ENCODE measurements at places on chromosomes 7 and 10.
A peak's percentile ranks its signal among the peaks of the same experiment; 100 is the strongest.

DNA sequence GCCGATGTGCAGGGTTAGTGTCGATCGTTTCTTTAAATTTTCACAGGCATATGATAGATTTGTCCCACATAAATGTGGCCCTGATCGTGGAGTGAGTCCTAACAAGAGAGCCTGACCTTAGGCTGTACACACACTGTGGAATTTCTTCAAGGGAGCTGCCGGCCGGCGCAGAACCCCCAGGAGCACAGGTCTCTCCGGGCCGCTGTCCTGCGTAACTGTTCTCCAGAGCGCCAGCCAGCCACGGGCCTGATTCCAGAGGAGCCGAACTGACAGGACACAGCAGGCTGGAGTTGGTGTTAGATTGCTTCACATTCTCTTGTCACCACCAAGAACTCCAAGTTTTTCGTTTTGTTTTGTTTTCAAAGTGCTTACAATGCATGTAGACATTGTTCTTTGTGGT is 37.3 kb downstream of the SHH start:
- no peak for DNase-seq

- no peak for DNase-seq
These were observed 50.1 kb upstream of the FEZF1 start for GRCh38 chr7:122354656-122355055.

GRCh38 chr7:83731154-83731553 is 82.2 kb upstream of the SEMA3E start:
- DNase-seq: no peak

DNA sequence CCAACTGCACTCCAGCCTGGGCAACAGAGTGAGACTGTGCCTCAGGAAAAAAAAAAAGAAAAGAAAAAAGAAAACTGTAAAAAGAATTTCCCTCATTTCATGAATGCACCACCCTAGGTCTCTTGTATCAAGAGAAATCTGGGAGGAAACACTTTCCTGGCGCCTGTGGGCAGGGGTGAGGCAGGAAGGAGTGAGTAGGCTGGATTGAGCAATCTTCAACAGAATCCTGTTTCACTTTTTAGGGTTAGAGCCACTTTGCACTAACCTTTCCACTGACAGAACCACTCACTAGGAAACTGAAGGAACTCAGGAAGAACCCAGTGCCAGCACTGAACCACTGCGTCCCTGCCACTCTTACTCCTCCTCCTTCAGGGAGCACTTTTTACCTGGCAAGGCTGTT is 282.1 kb downstream of the CCDC3 start:
- DNase-seq: no peak

GRCh38 chr7:31648288-31648687 is 38.7 kb upstream of the PPP1R17 start:
- no peak for DNase-seq

DNA sequence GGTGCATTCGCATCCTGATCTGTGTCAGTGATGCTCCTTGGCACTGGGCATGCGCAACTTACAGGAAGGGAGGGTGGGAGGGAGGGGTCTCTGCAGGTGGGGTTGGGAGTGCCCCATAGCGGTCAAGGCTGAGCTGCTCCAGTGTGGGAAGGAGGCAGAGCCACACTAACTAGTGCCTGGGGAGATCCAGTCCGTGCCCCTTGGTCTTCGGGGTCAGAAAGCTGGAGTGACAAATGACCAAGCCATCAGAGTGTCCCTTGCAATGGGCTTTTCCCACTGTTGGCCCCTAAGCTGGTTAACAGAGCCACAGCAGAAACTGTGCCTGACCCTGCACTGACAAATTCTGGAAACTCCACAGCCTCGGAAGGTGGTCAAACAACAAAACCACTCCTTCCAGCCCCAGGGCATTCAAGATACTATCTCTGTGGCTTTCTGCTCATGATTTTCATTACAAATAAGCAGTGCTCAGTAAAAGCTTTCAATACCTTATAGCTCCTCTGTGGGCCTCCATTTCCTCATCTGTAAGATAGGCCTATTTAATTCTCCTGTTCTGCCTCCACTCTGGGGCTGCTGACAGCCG is 138.1 kb upstream of the UNC5B start:
- DNase-seq: no peak

DNA sequence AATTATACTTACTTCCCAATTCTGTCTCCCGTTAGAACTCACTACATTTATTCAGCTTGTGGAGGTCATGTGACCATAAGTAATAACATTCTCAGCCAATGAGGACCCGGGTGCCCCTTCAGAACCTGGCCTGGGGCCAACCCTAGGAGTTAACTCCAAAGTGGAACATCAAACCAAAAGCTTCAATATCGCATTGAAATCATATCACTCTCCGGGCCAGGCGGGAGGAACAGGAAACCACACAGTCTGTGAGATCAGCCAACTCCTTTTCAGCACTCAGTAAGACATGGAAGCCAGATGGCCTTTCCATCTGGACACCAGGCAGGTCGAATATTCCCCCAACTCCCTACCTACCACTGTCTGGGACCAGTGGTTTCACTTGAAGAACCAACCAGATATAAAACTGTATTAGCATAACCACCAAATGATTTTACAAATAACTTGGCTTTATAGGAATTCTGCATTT is 5.5 kb downstream of the CREB3L2 start:
- no peak for DNase-seq

- no peak for DNase-seq
These were observed 559 bp downstream of the VTI1A start for GRCh38 chr10:112447620-112447928.

DNA sequence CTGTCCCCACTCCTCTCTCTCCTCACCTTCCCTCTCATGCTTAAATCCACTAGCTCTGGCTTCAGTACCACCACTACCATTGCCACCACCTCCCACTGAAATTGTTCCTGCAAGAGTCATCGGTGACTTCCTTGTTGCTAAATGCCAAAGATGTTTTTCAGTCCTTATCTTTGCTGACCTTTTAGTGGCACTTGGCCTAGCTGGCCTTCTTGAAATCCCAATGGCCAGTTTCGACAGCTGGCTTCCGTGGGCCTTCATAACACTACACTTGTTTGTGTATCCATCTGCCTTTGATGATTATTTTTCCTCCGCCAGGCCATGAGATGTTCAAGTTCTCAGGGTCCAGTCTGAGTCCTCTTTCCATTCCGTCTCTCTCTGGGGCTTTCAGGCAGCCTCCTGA is 118.2 kb upstream of the NANOS1 start:
- DNase-seq: peak; percentile 23

DNA sequence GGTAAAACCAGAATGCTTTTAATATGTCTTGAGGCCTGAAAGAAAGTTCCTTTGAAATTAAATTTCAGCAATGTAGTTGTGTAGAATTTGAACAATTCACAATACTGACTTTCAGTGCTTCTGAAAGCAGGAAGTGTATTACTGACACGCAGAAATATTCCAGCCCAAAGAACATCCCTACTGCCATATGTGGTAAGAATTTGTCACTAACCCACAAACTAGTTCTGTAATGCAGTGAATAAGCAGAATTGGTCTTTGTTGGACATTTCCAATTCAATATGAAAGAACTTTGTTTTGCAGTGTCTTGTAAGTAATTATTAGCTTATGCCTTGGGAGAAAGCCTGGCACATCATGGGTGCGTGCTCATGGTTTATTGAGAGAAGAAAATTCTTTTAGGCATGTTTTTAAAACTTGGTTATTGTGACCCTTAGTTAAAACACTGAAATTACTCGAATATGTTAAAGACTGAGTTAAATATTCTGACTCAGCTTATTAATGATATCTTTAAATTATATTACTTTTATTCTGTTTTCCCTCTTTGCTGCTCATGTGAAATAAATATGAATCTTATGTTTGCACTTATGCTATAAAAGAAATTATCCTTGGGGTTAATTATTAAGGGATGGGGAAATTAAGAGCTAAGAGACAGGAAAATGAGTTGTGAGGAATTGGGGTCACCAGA is 33.4 kb downstream of the PTPN12 start:
- peak; percentile 53 for DNase-seq

GRCh38 chr7:69799048-69799697 is 200.9 kb downstream of the AUTS2 start:
- DNase-seq: no peak

DNA sequence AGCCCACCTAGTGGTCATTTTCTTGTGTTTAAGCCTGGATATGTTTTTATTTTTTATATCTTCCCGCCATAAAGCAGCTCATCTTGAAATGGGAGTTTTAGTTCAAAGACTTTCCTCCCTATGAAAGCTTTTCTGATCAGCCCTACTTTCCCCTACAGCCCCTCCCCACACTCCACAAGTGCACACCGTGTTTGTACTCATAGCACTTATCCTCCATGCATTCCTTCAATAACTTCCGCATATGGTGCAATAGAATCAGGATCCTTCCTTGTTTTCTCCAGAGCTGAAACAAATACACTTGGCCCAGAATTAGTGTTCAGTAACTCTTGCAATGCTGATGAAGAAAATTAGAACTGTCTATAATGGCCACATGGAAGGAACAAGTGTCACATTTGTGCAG is 235.9 kb downstream of the KCNMA1 start:
- no peak for DNase-seq

DNA sequence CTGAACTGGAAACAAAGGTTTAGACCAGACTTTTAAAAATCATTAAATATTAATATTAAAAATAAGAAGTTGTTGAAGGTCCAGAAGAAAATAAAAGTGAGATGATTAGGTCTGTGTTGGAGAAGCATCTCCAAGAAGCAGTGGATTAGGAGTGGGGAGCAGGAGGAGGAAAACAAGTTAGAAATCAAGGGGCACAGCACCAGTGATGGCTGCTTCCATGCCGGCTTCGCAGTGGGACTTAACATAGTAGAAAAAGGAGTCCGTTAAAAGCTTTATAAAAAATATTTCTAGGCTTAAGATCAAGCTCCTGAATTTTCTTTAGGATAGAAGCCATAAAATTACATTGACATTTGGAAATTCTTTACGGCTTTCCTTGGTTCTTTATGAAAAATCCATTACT is 95.8 kb downstream of the CDC14C start:
- no peak for DNase-seq

DNA sequence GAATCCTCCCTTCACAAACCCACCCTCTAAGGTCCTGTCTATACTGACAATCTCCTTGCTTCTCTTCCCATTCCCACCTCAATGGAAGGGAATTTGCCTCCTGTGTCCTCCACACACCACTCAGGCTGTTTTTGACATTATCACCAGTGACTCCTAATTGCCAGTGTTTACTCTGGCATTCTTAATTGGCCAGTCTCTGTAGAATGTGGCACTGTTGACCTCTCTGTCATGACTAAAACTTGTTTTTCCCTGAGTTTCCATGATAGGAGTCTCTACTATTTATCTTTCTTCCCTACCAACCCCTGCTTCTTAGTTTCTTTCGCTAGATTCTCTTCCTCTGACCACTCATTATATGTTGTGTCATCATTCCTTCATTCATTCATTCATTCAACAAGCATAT is 12.1 kb downstream of the SLC16A12 start:
- DNase-seq: no peak

- no peak for DNase-seq
These were observed 34.8 kb upstream of the TNPO3 start for GRCh38 chr7:129089521-129090212.

GRCh38 chr7:80781561-80781979 is 137.3 kb downstream of the SEMA3C start:
- peak; percentile 59 for DNase-seq

- DNase-seq: no peak
These were observed 104.1 kb downstream of the LHPP start for GRCh38 chr10:124565565-124566221.

GRCh38 chr10:113569576-113569975 is 16.7 kb downstream of the HABP2 start:
- DNase-seq: no peak

GRCh38 chr10:58952162-58952601 is 224.3 kb upstream of the PHYHIPL start:
- no peak for DNase-seq

DNA sequence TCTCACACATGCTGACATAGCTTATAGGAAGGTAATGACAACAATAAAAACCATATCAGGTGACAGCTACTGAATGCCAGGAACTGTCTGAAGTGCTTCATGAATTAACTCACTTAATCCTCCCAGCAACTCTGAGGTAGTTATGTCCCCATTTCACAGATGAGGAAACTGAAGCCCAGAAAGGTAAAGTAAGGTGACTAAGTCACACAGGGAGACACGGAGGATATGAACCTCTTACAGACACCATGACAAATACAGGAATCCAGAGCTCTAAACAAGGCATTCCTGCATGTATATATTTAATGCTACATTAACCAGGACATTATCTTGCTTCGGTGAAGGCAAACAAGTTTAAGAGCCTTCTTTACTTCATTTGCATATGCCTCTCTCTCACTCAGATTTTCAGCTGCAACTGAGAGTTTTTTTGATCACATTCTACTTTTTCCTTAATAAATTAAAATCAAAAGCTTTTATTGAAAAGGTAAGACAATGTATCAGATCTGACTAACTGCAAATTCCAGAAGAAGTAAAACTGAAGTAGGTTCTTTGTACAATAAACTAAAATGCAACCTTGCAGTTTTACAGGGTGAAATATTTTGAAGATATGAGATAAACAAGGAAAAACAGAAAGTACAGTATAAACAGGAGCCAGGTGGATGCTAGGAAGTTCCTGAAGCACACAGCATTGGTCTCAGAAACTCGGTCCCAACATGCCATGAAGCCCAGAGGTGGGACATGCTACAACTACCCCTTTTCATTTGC is 79.5 kb downstream of the SGMS1 start:
- no peak for DNase-seq

GRCh38 chr7:121119047-121119446 is 130.5 kb downstream of the CPED1 start:
- DNase-seq: no peak

DNA sequence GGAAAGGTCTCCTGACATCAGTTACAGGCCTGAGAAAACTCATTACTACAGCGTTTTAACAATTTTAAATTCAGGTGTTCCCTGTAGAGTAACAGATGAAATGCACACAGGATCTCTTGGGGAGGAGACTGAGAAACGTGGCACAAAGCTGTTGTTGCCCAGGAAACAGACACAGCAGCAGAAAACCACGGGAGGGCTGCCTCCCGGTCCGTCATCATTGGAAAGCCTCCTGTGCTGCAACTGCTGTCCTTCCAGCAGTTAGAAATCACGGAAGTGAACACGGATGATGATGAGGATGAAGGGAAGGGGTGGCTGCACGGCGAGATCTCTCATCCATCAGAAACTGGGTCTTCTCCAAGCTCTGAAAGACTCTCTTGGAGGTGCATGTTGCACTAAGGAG is 94.6 kb upstream of the RNF32 start:
- no peak for DNase-seq

DNA sequence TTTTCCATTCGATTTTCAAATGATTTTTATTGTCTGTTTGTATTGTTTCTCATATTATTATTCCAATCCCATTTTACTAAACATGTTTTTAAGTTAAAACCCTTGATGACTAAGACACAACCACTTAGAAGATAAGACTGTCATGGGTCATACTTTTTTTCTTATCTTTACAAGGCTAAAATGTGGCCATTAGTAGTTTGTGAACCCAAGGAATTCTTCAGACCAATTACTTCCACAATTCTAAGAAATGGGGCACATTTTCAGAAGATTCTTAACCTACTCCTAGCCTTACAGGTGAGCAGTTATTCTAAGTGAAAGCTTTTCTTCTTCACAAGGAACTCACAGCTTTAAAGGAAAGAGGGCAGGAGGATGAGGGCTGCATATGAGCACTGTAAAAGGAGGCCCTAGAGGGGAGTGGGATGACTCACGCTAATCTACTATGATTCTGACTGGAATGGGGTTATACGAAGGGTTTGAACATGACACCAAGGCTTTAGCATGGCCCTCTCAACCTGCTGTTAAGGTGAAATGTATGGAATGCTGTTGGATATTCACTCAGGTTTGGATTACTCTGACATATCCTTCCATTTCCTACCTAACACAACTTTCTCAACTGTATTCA is 81.0 kb downstream of the SORCS1 start:
- DNase-seq: no peak

GRCh38 chr7:74021546-74022320 is 6.2 kb upstream of the ELN start:
- no peak for DNase-seq
